Ovary (tissue), 10 donors: ENCODE measurements at places on chromosomes 4 and X. TPM values are rescaled to one million over a fixed set of nuclear protein-coding genes. Genes with fewer than 3 reads are reported as not detected.

The REST gene
- total RNA-seq = 24.1 TPM

The C4orf36 gene
- total RNA-seq = 1.4 TPM

The ESX1 gene
- total RNA-seq = not detected

The TMEM164 gene
- 33.2 TPM for total RNA-seq

The PLA2G12A gene
- 31.3 TPM for total RNA-seq

GRCh38 chrX:119784747-119785446 is 6.5 kb downstream of the RPL39 start:
- no peaks in the 10 kb centered on the region for H3K36me3 ChIP-seq
- no peak for DNase-seq
- H3K4me1 ChIP-seq = peaks cover 2% of the 10 kb centered on the region
- H3K27ac ChIP-seq = no peak overlapping the region

DNA sequence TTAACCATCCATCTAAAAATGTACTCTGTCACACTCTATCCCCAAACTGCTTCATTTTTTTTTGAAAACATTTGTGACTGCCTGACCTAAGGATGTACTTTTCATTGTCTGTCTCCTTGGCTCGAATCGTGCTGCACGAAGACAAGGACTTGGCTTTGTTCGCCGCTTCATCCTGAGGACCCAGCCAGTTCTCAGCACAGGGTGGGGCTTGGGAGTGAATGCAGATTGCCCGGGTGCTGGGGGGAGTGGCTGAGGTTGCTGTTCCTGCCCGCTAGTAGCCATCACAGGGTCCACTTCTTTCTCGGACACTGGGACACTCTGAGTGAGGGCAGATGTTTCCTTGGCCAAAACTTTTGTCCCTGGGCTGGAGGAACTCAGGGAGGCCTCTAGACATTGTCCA is 70.1 kb upstream of the CLCN4 start:
- DNase-seq = no peak
- H3K36me3 ChIP-seq = no peaks in the 10 kb centered on the region
- H3K4me1 ChIP-seq = no peaks in the 10 kb centered on the region
- no peak overlapping the region for H3K27ac ChIP-seq

- no peak overlapping the region for H3K4me3 ChIP-seq
- no peaks in the 10 kb centered on the region for H3K36me3 ChIP-seq
- no peak overlapping the region for H3K27ac ChIP-seq
- no peaks in the 10 kb centered on the region for H3K4me1 ChIP-seq
Measured at GRCh38 chr4:139822391-139822790, 156.8 kb downstream of the MGST2 start.

- H3K27me3 ChIP-seq = no peaks in the 10 kb centered on the region
- no peaks in the 10 kb centered on the region for H3K36me3 ChIP-seq
- no peak overlapping the region for H3K4me3 ChIP-seq
Measured at GRCh38 chr4:38677441-38677840, 13.4 kb downstream of the KLF3 start.

DNA sequence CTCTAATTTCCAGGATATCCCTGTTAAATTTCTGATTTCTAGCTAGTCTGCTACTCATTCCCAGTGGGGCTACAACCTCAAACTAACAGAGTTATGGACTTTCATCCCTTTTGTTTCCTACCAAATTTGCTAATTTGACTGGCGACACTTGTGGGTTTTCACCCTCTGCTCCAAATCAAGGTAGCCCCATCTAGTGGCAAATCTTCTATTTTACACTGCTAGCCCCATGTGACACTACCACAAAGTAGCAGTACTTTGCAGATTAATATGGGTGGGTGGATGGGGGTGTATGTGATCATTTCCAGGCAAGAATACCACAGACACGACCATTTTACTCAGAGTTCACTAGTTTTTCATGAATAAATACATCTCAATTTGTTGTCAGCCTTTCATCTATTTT is 150.3 kb downstream of the MSL3 start:
- no peaks in the 10 kb centered on the region for H3K4me1 ChIP-seq
- no peak overlapping the region for H3K27ac ChIP-seq
- H3K36me3 ChIP-seq = no peaks in the 10 kb centered on the region
- no peak overlapping the region for H3K4me3 ChIP-seq
- H3K27me3 ChIP-seq = no peaks in the 10 kb centered on the region

- H3K27ac ChIP-seq = no peak overlapping the region
- no peaks in the 10 kb centered on the region for H3K36me3 ChIP-seq
- no peaks in the 10 kb centered on the region for H3K27me3 ChIP-seq
- H3K4me1 ChIP-seq = no peaks in the 10 kb centered on the region
- no peak for DNase-seq
Measured at GRCh38 chr4:105061136-105061696, 85.5 kb upstream of the TET2 start.

- no peaks in the 10 kb centered on the region for H3K27me3 ChIP-seq
- H3K27ac ChIP-seq = no peak overlapping the region
- no peaks in the 10 kb centered on the region for H3K4me1 ChIP-seq
- DNase-seq = no peak
- no peaks in the 10 kb centered on the region for H3K36me3 ChIP-seq
Measured at GRCh38 chr4:78763251-78763650, 12.9 kb upstream of the BMP2K start.

DNA sequence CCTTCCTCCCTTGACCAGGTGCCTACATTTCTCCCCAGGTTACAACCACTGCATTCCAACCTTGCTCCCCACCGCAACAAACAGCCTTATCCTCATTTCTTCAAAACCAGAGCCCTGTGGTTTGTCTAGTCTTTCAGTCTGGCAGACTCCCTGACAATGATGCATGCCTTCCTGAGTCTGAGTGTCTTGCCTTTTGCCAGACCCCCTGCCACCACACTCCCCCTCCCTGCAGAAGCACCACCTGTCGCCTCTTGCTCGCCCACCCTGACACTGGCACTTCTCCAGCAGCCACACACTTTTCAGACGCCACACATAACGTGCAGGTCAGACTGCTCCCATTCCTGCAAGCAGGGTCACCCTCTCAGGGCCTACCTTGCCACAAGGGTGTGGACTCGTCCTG is 349.2 kb upstream of the NOCT start:
- no peaks in the 10 kb centered on the region for H3K27me3 ChIP-seq
- H3K4me1 ChIP-seq = no peaks in the 10 kb centered on the region
- DNase-seq = no peak
- no peaks in the 10 kb centered on the region for H3K36me3 ChIP-seq
- no peak overlapping the region for H3K4me3 ChIP-seq

DNA sequence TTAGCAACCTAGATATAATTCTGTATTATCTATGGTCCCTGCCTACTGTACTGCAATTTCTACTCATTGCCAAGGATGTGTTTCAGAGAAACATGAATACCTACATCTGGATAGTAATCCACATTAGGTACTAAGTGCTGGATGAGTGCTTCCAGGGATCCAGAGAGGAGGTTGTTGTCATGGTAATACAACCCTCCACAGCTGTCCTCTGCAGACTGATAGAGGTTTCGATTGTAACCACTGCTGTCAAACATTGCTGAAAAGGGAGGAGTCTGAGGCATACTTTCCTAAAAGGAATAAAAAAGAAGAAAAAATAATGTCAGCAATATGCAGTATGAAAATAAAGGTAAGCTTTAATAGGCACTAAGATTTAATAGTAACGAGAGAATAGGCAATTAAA is 12.5 kb downstream of the RASGEF1B start:
- H3K36me3 ChIP-seq = no peaks in the 10 kb centered on the region
- H3K4me1 ChIP-seq = no peaks in the 10 kb centered on the region
- DNase-seq = no peak
- no peak overlapping the region for H3K4me3 ChIP-seq
- H3K27me3 ChIP-seq = no peaks in the 10 kb centered on the region

DNA sequence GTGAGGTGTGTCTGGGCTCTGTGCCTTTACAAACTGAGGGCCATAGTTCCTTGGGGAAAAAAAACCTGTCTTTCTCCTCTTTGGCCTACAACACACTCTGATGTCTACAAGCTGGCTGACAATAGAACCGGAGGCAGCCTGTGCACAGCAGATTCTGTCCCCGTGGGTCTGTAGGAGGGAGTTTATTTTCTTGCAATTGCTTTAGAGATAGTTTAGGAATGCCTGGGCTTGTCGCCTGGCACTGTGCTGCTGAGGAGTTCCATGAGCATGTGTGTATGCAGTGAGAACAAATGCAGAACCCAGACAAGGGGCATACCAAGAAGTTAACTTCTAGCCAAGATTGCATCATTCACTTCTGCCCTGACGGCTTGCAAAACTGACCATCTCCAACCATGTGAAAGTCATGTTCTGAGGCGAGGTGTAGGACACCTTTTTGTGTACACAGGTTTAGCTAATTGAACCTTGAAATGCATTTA is 54.1 kb downstream of the CCNI start:
- H3K27ac ChIP-seq = no peak overlapping the region
- peaks cover 15% of the 10 kb centered on the region for H3K4me1 ChIP-seq
- no peaks in the 10 kb centered on the region for H3K27me3 ChIP-seq
- H3K36me3 ChIP-seq = no peaks in the 10 kb centered on the region
- no peak overlapping the region for H3K4me3 ChIP-seq

DNA sequence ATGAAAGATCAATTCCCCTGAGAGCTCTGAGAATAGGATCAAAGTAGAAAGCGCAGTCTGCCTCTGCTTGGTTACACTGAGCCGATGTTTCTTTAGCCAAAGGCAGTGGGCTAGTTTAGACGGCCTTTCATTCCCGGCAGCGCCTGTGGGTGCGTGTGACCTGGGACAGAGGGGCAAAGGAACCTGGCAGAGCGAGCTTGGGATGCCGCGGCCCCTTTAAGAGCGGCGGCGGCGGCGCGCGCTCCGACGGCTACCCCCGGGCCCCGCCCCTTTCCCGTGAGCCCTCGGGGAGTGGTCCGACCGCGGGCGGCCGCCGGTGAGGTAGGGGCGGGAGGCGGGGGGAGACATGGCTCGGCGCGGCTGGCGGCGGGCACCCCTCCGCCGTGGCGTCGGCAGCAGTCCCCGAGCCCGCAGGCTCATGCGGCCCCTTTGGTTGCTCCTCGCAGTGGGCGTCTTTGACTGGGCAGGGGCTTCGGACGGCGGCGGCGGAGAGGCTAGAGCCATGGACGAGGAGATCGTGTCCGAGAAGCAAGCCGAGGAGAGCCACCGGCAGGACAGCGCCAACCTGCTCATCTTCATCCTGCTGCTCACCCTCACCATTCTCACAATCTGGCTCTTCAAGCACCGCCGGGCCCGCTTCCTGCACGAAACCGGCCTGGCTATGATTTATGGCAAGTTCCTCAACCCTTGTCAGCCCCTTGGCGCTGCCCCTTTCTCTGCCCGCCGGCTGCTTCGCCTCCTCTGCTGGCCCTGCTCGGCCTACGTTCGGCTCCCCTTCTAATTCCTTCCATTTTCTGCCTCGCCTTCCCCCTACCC is at the start of gene SLC9A6:
SLC9A6 (plus strand) TSS at position 279 of the 816 bp plus-strand sequence; CDS start at position 503, 224 bp downstream.
- no peaks in the 10 kb centered on the region for H3K27me3 ChIP-seq
- H3K4me1 ChIP-seq = no peaks in the 10 kb centered on the region
- peak within 1 kb of the TSS; percentile 52 for H3K4me3 ChIP-seq
- H3K36me3 ChIP-seq = no peaks in the 10 kb centered on the region
- H3K27ac ChIP-seq = peak within 1 kb of the TSS; percentile 72

GRCh38 chrX:11759461-11760311 is 1.6 kb downstream of the MSL3 start:
- H3K27me3 ChIP-seq = no peaks in the 10 kb centered on the region
- H3K4me3 ChIP-seq = peak overlapping the region; percentile 52
- DNase-seq = peak; percentile 69
- no peak overlapping the region for H3K27ac ChIP-seq
